Stimulated activated CD4-positive, alpha-beta T cell treated with anti-CD3 and anti-CD28 coated beads, Interleukin-1b, Interleukin-23, amount 100 ng/mL, for 4 hours (primary cell): ENCODE measurements at places on chromosomes 3 and 15.

- no peak for DNase-seq
These were observed 37.8 kb downstream of the SCG5 start for GRCh38 chr15:32679298-32679690.

DNA sequence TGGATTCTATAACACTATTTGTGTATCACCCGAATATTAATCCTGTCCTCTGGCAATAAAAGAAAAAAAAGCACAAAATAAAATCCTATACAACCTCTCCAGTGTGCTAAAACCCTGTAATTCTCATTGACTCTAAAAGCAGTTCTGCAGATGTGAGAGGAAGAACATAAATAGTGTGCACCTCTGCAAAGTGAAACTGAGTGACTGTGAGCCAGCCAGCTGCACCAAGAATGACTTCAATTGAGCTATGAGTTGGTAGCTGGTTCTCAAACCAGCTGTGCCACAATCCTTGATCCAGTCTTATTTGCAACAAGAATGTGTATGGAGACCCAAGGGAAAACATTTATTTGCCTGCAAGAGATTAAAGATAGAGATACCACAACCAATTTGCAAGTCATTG is 31.2 kb upstream of the COL8A1 start:
- DNase-seq = no peak

DNA sequence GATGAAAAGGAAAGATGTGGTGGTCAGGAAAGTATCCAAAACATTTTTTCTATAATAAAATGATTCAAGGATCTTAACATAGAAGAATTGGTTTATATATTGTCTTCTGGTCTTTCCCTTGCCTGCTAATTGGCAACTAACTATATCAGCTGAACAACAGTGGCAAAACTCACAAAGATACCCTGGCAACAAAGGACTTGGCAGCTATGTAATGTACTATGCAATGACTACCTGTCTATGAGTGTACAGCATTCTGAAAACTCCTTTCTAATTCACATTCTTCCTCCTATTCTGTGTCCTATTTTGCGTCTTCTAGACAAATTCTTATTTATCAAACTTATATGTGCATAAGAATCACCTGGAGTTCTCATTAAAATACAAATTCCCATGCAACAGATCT is 15.7 kb upstream of the SERPINI2 start:
- no peak for DNase-seq

- no peak for DNase-seq
These were observed 212.2 kb downstream of the LPP start for GRCh38 chr3:188365988-188366698.

GRCh38 chr3:71955240-71956068 is 170.5 kb upstream of the PROK2 start:
- DNase-seq = peak; percentile 15

GRCh38 chr3:106215047-106215446 is 346.2 kb upstream of the CBLB start:
- DNase-seq = no peak

GRCh38 chr15:50042775-50043174 is 76.3 kb downstream of the ATP8B4 start:
- no peak for DNase-seq

DNA sequence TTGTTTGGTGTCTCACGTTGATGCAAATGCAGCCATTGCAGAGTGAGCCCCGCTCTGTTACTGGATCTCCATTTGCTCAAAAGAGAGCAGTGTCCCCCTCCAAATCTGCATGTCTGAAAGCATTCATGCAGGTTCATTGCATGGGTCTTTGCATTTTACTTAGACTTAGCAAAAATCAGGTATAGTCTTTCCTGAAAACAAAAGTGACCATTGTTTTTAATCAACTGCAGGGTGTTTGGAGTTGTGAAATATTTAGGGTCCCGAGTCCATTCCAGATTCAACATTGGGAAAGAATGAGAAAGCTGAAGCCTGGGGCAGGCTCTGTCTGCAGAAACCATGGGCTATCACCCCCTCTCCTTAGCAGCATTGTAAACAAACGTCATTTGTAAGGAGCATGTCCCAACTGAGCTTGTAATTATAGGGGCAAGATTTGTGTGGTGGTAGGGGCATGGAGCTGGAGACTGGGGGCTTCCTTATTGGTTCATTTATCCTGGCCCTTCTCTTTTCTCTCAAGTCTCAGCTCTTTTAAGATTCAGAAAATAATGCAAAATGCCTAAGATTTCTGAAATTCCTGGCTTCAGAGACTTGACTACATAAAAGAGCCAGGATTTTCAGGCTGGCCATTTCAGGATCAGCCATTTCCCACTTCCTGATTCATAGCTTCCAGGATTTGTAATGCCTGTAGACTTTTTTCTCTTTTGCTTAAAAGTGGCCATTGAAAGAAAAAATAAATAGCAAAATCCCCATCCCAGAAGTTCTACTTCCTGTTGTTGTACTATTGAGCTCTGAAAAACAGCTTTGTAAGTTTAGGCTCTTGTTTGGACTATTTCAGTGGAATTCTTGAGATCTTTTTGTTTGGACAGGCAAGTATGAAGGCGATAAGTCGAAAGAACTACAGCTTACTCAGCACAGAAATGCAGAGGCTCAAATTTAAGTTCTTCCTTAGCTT is 23.0 kb downstream of the IGF1R start:
- no peak for DNase-seq

DNA sequence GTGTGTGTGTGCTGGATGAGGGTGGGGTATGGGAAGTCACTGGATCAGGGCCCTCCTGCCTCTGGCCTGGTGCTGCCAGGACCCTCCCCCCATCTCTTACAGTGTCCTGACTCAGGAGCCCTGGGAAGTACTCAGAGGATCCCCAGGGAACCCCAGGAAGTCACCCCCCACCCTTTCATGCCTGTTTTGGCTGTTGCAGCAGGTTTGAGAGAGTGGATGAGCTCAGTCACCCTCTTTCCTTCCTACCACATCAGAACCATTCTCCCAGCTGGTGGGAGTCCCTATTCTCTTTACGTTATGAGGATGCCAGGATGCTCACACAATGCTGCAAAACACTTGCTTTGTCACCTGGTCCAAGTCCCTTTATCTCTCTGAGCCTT is 59.0 kb downstream of the BDH1 start:
- no peak for DNase-seq

DNA sequence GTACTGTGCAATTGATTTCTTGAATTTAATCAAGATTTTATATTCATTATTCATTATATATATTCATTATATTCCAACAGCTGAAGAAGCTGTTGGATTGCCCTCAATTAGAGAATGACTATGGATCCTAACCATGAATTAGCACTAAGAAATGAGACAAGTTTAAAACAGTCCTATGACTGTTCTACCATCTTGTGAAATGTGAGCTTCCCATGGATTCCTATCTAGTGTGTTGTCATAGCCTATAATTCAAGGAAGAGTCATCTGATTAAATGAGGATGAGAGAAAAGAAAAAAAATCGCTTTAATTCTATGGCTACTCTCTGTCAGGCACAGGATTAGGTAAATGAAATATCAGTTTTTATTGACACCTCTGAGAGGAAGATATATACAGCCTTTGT is 696.6 kb upstream of the NAALADL2 start:
- DNase-seq = no peak

DNA sequence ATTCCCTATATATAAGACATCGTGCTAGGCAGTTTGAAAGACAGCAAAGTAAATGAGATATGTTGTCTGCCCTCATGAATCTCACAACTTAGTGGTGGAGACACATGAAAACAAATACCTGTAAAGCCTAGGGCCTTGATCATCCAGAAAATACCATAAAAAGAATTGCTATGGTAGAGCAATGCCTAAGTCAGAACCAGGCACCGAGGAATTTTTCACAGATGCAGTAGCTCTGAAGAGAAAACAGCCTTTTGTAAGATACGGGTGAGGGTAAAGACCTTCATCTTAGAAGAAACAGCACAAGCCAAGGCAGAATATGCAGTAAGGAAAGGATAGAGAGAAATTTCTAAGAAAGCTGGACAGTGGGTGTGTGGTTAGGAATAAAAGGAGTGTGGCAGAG is 36.1 kb downstream of the CD200R1L start:
- no peak for DNase-seq

DNA sequence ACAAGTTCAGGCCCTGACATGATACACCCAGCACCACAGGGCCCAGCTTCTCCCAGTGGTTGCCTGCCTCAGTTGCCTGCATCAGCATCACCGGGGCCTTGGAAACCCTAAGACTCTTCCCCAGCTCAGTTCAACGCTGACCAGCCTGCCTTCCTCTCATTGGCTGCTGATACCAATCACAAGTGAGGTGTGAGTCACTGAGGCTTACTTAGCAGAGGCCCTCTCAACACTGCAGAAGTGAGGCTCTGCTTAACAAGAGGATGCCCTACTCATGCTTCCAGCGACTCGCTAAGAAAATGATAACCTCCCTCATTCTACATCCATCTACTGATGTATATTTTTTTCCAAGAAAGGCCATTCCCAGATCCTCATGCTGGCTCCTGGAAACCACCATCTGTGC is 151.9 kb downstream of the ADAMTS17 start:
- no peak for DNase-seq

- no peak for DNase-seq
These were observed 121.3 kb upstream of the CHL1 start for GRCh38 chr3:75260-75659.

DNA sequence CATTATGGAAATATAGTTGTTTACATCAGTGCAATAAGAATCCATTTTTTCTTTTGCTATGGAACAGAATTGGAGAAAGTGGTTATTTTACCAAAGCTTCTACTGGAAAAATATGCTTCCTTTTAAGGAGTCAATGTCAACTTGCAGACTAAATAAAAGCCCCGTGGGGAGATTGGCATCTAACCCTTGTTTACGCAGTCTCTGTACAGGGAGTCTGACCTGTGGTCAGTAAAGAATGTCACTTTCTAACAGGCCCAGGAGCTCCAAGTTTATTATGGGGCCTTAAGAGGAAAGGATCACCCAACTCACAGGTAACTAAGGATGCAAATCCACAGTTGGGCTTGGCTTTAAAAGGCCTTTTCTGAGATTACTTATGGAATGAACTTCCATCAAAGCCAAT is 1751.2 kb downstream of the SI start:
- DNase-seq = no peak

GRCh38 chr15:29776859-29777258 is 45.4 kb downstream of the TJP1 start:
- no peak for DNase-seq

- DNase-seq = no peak
These were observed 14.2 kb downstream of the ZNF80 start for GRCh38 chr3:114223143-114223542.

DNA sequence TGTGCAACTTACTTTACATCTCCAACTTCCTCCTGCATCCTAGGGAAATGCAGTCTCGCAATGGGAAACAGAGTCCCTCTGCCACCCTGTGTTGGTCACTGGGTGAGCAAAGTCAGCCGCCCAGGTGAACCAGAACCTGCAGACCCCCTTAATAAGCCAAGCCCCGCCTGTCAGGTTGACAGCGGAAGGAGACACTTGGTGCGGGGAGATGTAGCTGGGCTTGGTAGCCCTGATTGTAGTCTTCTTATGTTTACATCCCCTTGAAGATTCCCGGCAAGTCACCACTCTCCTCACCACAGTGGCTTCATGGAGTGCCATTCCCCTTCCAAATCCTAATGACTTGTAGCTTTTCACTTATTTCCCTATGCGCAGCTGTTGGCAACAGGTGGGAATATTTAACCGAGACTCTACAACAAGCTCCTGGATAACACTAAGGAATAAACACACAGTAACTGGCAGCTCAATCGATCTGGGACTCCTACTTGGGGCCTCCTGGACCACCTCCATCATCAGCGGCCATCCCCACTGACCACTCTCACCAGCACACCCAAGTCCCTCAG is 17.7 kb upstream of the CLSTN2 start:
- DNase-seq = no peak

- no peak for DNase-seq
These were observed 270.7 kb upstream of the LRTM1 start for GRCh38 chr3:55198554-55198953.

GRCh38 chr3:181723625-181724191 is 12.0 kb downstream of the SOX2 start:
- DNase-seq = no peak

GRCh38 chr3:63950698-63951097 is 38.5 kb upstream of the SCAANT1 start:
- DNase-seq = no peak

GRCh38 chr3:112629425-112629824 is 11.5 kb downstream of the CCDC80 start:
- DNase-seq = no peak

DNA sequence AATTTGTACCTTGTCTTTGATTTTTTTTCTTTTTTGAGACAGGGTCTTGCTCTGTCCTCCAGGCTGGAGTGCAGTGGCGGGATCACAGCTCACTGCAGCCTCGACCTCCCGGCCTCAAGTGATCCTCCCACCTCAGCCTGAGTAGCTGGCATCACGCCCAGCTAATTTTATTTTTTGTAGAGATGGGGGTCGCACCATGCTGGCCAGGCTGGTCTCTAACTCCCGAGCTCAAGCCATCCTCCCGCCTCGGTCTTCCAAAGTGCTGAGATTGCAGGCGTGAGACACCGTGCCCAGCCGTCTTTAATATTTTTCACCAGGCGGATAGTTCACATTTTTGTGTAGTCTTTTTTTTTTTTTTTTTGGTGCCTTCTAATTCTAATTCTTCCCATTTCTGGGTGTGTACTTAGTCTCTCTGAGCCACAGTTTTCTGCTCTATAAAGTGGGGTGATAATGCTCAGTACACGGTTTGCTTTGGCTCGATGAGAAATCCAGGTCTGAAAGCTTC is 528 bp upstream of the TATDN2 start:
- no peak for DNase-seq

DNA sequence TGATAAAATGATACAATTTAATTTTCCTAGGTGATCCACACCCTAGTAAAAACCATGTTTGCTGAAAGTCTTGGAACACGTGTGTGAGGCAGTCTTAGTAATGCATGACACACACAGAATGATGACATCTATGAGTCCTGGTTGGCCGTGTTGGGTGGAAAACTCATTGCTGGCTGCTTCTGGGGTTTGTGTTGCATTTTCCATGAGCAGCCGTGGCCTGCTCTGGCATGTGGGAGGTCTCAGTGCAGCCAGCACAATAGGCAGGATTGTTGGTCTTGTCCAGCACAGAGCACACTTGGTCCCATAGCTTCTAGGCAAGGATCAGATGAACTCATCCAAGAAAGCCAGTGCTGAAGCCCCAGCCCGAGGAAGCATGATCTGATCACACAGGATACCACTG is 172.8 kb upstream of the UBE3A start:
- no peak for DNase-seq

DNA sequence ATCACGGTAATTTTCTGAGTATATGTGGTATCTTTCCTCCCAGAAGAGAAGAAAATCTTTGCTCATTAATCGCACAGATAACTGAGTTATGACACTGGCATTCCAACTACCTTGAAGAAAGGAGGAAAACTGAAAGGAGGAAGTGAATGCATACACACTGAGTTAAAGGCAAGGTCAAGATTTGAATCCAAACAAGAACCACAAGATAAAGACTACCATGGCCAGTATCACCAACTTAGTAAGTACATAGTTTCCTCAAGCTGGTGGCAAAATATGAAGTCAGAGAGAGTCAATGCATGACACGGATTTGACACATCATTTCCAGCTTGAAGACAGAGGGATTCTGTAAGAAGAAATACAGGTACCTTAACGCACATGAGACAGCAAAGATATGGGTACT is 287.5 kb downstream of the ULK4 start:
- DNase-seq = no peak
